ENCODE measurements at places on chromosomes 7 and 10.

DNA sequence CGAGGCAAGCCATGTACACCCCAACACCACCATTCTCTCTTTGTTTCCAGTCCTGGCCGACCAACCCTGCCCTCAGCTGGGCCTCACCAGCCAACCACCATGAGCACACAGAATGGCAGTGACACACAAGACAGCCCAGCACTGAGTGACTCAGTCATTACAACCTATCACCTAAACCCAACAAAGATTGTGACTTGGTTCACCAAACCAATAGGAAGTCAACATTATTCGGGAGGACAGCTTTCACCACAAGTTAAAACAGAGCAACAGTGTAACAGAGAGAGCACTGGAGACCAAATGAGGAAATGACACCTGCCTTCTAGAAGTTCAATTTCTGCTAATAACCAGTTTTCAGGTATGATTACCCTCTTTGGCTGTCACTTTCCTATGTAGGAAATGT lies 72.1 kb downstream of the DNMBP start:
- no peak for DNase-seq

DNA sequence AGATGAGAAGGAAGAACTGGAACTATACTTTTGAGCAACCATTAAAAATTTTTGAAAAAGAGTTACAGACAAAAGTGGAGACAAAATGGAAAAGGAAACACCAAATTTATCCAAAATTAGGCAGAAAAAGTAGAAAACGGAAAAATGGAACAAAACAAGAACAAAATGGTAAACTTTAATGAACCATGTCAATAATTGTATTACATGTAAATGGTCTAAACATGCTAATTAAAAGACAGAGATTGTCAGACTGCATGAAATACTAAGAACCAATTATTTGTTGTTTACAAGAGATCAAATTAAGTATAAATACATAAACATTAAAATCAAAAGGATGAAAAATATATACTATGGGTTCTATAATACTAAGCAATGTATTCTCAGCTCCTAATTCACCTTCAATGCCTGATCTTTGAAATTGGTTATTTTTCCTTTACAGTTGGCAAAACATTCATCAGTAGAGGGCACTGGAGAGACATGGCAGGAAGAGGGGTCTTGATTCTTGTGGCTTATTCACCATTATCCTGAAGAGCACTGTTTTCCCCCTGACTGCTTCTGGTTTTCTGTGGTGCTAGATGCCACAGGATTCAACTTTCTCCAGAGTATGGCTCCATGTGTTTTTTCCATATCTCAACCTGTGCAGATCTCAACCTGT lies 124.9 kb downstream of the ELFN1 start:
- no peak for DNase-seq

- no peak for DNase-seq
These were observed 19.8 kb downstream of the ELMO1 start for GRCh38 chr7:37428681-37429434.

- no peak for DNase-seq
These were observed 388.7 kb upstream of the GHITM start for GRCh38 chr10:83750604-83751003.

- peak; percentile 90 for DNase-seq
These were observed 223.7 kb upstream of the MKLN1 start for GRCh38 chr7:131103997-131104396.

- no peak for DNase-seq
These were observed 107.5 kb downstream of the ITGB8 start for GRCh38 chr7:20438248-20438647.

- no peak for DNase-seq
These were observed 578.5 kb downstream of the GALNT17 start for GRCh38 chr7:71710442-71710841.

DNA sequence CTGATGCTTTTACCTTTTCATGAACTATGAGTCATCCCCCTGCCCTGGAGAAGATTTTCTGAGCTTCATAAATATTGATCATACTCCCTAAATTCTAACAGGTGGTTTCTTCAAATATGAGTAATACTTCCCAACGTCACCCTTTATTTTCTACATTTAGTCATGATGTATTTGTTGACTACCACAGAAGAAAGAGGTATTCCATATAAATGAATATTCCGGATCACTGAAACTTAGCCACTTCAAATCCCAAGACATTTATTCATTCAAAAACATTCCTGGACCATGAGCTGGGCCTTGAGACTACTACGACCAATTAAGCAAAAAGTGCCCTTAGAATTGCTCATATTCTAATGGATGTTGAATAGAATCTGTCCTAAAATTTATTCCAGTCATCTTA lies 395.8 kb upstream of the NPVF start:
- DNase-seq: no peak

- no peak for DNase-seq
These were observed 654.1 kb downstream of the NRG3 start for GRCh38 chr10:82529062-82529461.

DNA sequence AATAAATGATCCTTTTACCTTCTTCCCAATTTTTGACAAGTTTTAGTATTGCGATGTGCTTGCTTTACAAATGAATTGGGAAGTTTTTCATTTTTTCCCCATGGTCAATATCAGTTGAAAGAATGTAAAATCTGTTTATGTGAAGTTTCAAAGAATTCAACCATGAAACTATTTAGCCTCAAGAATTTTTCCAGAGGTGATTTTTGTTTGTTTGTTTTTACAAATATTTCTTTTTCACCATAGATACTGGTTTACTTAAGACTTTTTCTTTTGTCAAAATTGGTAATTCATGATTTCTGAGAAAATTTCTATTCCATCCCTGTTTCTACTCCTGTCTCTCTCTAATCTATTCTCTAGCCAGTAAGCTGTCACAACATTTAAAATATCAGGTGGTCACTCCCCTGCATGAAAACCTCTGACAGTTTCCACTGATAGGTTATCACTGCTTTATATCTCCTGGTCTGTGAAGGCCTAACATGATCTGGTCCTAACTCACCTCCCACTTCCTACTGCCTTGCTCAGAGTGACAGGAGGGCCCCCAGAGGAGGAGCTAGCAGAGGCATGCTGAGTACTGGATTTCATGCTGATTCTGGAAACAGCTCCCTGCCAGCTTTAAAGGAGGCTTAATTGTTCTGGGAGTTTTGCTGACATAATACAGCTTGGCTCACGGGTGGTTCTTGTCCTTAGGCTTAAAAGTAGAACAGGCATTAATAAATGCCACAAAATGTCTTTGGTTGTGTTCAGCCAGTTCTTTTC lies 7.6 kb upstream of the ARMS2 start:
- DNase-seq: no peak

DNA sequence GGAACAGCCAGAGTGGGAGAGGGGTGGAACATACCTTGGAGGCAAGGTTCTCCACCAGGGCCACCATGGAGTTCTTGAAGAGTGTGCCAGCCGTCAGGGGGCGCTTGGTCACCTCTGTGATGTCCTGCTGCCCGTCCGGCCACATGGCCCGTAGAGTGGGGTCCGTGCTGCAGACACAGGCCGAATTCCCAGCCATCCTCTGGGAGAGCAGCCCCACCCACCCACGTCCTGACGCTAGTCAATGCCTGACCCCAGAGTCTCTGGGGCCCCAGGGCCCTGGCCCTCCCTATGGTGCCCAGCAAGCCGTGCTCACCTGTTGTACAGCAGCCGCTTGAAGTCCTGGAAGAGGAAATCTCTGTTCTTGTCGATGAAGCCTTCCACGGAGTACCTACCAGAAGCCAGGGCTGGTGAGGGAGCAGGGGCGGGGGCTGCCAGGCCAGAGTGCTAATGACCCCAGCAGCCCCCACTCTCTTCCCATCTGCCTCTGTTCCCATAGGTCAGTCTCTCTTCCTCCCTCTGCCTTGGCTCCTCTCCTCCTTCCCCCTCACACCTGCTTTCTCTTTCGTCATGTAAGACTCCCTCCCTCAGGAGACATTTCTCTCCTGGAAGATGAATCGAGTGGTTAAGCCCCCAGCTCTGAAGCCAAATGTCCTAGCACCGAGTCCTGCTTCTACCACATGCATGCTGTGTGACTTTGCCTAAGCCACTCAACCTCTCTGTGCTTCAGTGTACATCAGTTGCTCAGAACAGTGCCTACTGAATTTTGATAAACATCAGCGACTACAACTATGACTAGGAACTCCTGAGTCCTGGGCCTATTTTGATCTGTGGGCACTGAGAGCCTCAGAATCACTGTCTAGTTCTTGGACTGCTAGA lies 11.0 kb downstream of the MYO1G start:
- no peak for DNase-seq

DNA sequence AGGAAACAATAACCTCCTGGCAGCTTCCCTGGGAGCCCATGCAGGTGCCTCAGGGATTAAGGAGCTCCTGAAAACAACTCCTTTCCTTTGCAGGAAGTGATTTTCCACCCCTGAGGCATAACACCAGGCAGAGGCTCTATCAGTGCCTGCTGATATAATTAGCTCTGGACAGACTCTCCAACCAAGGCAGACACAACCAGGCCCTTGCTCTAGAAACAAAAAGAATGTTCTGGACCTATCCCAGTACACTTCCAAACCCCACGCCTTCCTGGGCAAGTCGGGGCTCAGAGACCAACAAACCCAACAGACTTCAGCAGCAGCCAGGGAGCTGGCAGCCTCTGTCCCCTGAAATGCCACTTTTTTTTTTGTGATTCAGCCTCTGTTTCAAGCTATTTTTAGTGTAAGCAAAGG lies 247.1 kb downstream of the KCNMA1 start:
- DNase-seq: peak; percentile 38

DNA sequence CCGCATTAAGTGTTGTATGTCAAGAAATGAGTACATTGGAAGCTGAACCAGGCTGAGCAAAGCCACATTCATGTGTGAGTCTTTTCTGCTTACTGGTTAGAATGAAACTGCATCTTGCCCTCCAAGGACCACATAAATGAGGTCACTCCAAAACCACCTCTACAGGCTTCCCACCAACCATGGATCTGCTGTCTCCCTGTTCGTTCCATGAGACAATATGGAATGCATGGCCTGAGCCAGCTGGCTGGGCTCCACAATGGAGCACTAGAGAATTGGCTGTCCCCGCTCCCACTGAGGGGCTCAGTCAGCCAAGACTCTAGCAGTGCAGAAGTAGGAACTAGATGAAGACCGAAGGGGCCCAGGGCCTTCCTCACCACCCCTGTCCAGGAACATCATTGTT lies 120.8 kb downstream of the TNS3 start:
- DNase-seq: peak; percentile 70

DNA sequence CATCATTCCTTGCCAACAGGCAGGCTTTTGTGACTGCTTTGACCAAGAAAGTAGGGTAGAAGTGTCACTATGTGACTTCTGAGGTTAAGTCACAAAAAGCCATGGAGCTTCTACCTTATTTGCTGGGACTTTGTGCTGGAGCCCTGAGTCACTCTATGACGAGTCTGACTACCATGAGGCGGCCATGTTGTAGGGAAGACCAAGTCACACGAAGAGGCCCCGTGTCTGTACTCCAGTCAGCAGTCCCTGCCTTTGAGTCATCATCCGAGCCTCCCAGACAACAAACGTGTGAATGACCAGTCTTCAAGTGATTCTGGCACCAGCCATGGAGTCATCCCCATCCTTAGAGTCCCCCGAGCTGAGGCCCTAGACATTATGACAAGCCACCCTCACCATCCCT lies 3.5 kb upstream of the MYL10 start:
- DNase-seq: no peak

DNA sequence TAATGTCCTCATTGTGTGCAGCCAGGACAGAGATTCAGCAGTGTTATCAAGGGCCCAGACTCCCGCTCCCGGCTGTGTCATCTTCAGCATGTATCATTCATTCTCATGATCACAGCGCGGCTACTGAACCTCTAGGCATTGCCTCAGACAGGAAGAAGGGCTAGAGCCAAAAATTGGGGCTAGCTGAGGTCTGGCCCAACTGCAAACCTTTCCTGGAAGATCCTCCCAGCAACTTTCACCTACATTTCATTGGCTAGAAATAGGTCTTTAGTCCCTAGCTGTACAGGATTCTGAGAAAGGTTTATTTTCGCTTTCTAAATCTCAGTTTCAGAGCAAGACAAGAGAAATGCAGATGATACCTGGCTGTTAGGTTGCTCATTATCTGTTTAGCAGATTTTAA lies 81.9 kb downstream of the CREM start:
- no peak for DNase-seq

DNA sequence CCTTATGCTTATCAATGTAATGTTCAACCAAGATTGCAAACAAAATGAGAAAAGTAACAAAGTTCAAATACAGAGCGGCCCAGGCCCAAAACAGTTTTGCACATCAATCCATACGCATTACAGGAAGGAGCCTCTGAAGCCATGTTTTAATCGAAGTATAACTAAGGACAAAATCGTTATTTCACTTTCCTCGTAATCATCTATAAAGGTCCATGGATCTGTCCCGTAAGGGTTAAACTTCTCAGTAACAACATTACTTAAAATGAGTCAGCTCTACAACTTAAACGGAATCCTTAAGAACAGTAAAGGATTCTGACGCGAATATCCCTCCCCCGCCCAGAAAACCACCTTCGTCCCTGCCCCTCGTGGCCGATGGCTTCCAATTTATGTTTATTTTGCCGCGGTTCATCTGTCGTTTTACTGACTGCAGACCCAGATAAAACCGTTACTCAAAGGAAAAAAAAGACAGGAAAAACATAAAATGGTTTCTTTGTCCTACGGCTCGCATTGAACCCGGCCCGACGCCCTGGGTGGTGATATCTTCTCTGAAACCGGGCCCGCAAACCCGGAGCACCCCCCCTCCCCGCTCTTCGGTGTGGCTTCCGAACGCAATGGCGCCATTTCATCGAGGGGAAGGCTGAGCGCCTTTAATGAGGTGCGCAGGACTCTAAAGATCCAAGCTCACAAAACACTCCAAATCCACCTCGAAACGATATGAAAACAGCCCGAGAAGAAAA lies 1.1 kb downstream of the HNRNPA2B1 start:
- peak; percentile 59 for DNase-seq

DNA sequence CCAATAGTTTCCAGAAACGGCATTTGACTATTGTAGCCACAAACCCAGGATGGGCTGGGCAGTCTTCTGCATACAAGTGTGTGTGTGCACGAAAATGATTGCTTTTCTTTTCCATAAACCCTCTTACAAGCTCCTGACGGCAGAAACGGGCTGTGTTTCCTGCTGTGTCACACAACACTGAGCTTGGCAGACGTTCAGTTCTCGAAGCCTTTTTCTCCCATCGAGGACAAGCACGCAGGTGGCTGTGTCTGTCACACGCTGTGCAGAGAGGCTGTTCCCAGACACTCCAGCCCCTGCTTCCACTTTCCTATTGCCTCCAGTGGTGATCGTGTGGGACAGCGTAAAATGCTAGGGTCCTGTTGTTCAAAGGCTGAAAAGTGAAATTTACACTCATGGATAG lies 32.1 kb downstream of the RBAK start:
- no peak for DNase-seq

DNA sequence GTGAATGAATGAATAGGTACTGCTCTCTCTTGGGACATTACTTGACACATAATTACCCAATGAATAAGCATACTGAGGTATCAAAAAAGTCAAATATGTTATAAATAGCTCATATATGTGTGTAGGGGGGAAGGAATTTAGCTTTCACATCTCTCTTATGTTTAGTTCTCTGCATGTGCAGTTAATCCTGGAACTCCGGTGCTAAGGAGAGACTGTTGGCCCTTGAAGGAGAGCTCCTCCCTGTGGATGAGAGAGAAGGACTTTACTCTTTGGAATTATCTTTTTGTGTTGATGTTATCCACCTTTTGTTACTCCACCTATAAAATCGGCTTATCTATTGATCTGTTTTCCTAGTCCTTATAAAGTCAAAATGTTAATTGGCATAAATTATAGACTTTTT lies 1.2 kb downstream of the CFTR start:
- DNase-seq: no peak

- no peak for DNase-seq
These were observed 175.7 kb upstream of the MEOX2 start for GRCh38 chr7:15862016-15862780.
